ENCODE measurements at places on chromosomes 16 and 17. TPM values are rescaled to one million over a fixed set of nuclear protein-coding genes. Genes with fewer than 3 reads are reported as not detected.

- H3K4me3 ChIP-seq = no peak overlapping the region
- H3K36me3 ChIP-seq = no peaks in the 10 kb centered on the region
Measured at GRCh38 chr16:55906123-55906522, 30.9 kb upstream of the CES5A start.

GRCh38 chr16:4378161-4378666 lies 6.6 kb downstream of the VASN start:
- H3K27ac ChIP-seq = peak overlapping the region; percentile 21
- no peak overlapping the region for H3K4me3 ChIP-seq
- peaks cover 89% of the 10 kb centered on the region for H3K4me1 ChIP-seq
- H3K27me3 ChIP-seq = no peaks in the 10 kb centered on the region
- H3K36me3 ChIP-seq = peaks cover 33% of the 10 kb centered on the region

The RAC3 gene
- 11.2 TPM for total RNA-seq

GRCh38 chr17:54900457-54901229 lies at the start of gene TOM1L1:
Gene TOM1L1, plus strand, starts transcription at chr17:54900852. Its CDS starts 14 bp downstream, at chr17:54900866.
- peak within 1 kb of the TSS; percentile 51 for H3K4me3 ChIP-seq
- peaks cover 14% of the 10 kb centered on the region for H3K27me3 ChIP-seq
- H3K4me1 ChIP-seq = peaks cover 13% of the 10 kb centered on the region
- H3K27ac ChIP-seq = no peak within 1 kb of the TSS

- no peaks in the 10 kb centered on the region for H3K27me3 ChIP-seq
- H3K36me3 ChIP-seq = no peaks in the 10 kb centered on the region
- no peak for DNase-seq
- peaks cover 6% of the 10 kb centered on the region for H3K4me1 ChIP-seq
- H3K27ac ChIP-seq = no peak overlapping the region
Measured at GRCh38 chr16:27378871-27379481, 23.0 kb upstream of the IL21R start.

DNA sequence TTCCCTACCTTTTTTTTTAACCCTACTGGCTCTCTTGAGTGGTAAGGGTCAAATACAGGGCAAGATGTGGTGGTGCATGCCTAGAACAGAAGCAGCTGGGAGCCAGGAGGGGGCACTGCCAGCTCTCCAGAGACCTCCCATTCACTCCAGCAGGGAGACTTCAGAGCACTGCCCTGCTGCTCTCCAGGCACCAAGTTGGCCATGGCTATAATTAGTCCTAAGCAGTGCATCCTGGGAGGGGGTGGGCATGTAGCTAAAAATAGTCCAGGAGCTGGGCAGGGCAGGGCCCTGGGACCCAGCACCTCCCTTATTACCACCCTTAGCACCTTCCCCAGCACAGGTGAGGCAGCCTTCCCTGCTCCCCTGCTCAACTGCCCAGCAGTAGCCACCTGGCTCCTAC lies 3.5 kb downstream of the CORO6 start:
- H3K4me3 ChIP-seq = no peak overlapping the region
- H3K36me3 ChIP-seq = peaks cover 4% of the 10 kb centered on the region
- peaks cover 89% of the 10 kb centered on the region for H3K4me1 ChIP-seq
- peaks cover 49% of the 10 kb centered on the region for H3K27me3 ChIP-seq

DNA sequence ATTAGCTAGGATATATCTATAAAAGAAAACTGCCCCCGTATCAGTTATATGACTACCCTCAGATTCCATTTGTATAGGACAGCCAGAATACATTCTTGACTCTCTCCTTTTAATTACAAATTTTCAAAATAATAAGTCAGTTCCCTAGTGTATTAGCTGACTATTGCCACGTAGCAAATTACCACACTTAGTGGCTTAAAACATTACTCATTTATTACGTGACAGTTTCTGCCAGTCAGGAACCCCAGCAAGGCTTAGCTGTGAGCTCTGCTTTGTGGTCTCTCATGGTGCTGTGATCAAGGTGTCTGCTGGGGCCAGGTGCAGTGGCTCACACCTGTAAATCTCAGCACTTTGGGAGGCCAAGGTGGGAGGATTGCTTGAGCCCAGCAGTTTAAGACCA lies 13.9 kb upstream of the SCNN1B start:
- no peak for DNase-seq
- H3K27me3 ChIP-seq = no peaks in the 10 kb centered on the region
- no peak overlapping the region for H3K4me3 ChIP-seq
- H3K4me1 ChIP-seq = no peaks in the 10 kb centered on the region
- H3K36me3 ChIP-seq = no peaks in the 10 kb centered on the region

GRCh38 chr17:50027881-50028735 lies 27.8 kb upstream of the ITGA3 start:
- H3K27ac ChIP-seq = no peak overlapping the region
- peaks cover 19% of the 10 kb centered on the region for H3K4me1 ChIP-seq
- H3K36me3 ChIP-seq = no peaks in the 10 kb centered on the region
- H3K4me3 ChIP-seq = no peak overlapping the region
- DNase-seq = no peak
- peaks cover 6% of the 10 kb centered on the region for H3K27me3 ChIP-seq

GRCh38 chr16:2858245-2859025 lies 465 bp upstream of the PRSS22 start:
- H3K4me3 ChIP-seq = no peak overlapping the region
- H3K4me1 ChIP-seq = no peaks in the 10 kb centered on the region
- H3K36me3 ChIP-seq = no peaks in the 10 kb centered on the region
- peaks cover 44% of the 10 kb centered on the region for H3K27me3 ChIP-seq

DNA sequence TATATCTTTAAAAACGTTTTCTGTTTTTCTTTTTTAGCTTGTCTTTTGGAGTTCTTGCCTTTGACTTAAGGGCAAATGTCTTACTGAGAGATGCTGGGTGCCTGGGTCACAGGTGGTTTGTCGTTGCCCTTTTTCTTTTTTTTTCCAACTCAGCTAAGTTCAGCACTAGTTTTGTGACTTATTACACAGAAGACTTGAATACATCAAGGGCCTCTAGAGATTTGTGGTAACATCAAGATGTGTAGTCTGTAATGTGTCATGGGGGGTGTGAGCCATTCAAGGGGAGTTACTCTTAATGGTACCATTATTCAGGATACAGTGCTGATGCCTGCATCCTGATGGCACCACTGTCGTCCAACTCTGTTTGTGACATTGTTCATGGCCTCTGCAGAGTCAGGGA lies 95.1 kb downstream of the PRKCA start:
- no peaks in the 10 kb centered on the region for H3K36me3 ChIP-seq
- H3K4me1 ChIP-seq = no peaks in the 10 kb centered on the region
- H3K27ac ChIP-seq = no peak overlapping the region
- no peak for DNase-seq
- H3K4me3 ChIP-seq = no peak overlapping the region

- peak; percentile 58 for DNase-seq
- H3K27ac ChIP-seq = no peak overlapping the region
- H3K36me3 ChIP-seq = peaks cover 28% of the 10 kb centered on the region
- H3K4me1 ChIP-seq = peaks cover 36% of the 10 kb centered on the region
- H3K4me3 ChIP-seq = no peak overlapping the region
Measured at GRCh38 chr16:58035356-58036170, 10.0 kb downstream of the MMP15 start.

GRCh38 chr16:50449800-50450199 lies 81.0 kb upstream of the BRD7 start:
- H3K36me3 ChIP-seq = no peaks in the 10 kb centered on the region
- H3K27me3 ChIP-seq = peaks cover 21% of the 10 kb centered on the region
- no peak overlapping the region for H3K4me3 ChIP-seq
- peaks cover 17% of the 10 kb centered on the region for H3K4me1 ChIP-seq

GRCh38 chr17:68011199-68011665 lies 15.0 kb upstream of the C17orf58 start:
- H3K27ac ChIP-seq = no peak overlapping the region
- no peaks in the 10 kb centered on the region for H3K27me3 ChIP-seq
- peak; percentile 12 for DNase-seq
- H3K4me3 ChIP-seq = no peak overlapping the region
- peaks cover 3% of the 10 kb centered on the region for H3K4me1 ChIP-seq
- no peaks in the 10 kb centered on the region for H3K36me3 ChIP-seq

DNA sequence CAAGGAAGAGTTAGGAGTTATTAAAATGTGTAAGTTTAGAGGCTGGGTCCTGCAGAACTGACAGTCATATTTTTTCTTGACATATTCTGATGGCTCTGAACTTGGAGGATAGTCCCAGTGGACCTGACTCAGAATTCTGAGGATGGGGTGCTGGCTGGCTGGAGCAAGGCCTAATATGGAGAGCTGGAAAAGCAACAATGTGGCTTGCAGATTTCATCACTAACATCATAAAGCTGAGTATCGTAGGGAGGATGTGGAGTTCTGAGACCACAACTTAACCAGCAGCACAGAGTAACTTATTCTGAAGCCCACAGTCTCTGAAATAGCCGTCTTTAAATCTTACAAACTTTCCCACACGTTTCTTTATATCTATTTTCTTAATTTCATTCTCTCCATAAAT lies 2.3 kb downstream of the KRTAP1-5 start:
- DNase-seq = no peak
- H3K27me3 ChIP-seq = no peaks in the 10 kb centered on the region
- H3K4me1 ChIP-seq = no peaks in the 10 kb centered on the region
- no peak overlapping the region for H3K27ac ChIP-seq
- no peaks in the 10 kb centered on the region for H3K36me3 ChIP-seq

DNA sequence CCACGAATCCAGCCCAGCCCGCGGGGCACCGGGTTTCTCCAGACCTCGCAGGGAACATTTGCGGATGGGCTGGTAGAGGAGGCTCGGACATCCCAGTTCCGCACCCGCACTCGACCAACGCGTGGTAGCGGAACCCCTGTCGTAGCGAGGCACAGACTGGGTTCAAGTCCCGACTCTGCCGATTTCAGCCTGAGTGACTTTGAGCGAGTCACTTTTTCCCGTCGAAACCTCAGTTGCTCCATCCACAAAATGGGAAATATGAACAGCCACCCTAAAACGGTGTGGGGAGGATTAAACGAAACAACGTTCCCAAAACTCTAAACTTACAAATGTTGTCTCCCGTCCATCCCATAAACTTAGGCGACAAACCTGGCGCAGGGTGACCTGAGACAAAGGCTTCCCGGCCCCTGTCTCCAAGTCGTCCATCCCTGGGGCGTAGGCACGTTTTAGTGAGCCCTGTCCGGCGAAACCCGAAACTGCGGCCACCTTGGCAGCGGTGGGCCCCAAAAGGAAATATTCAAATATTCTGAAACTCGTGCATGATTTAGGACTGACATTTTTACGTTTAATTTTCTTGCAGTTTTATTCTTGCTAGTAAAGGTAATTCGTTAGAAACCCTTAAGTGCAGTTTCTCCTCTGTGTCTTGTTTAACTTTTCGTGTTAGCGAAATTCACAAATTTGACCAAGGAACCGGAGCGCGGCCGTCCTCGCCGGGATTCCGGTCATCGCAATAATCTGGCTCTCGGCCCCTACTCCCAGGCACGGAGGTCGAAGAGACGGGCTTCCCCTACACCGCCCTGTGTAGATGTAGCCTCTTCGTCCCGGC lies 1.9 kb upstream of the MLLT6 start:
- peak overlapping the region; percentile 95 for H3K4me3 ChIP-seq
- peaks cover 10% of the 10 kb centered on the region for H3K36me3 ChIP-seq
- H3K4me1 ChIP-seq = peaks cover 53% of the 10 kb centered on the region
- no peak for DNase-seq
- peaks cover 23% of the 10 kb centered on the region for H3K27me3 ChIP-seq
- peak overlapping the region; percentile 98 for H3K27ac ChIP-seq

The PRAC2 gene
- not detected for total RNA-seq

GRCh38 chr17:28760601-28761562 lies 17.1 kb downstream of the TRAF4 start:
- no peaks in the 10 kb centered on the region for H3K4me1 ChIP-seq
- no peaks in the 10 kb centered on the region for H3K27me3 ChIP-seq
- peak; percentile 39 for DNase-seq
- no peak overlapping the region for H3K4me3 ChIP-seq

The ZNF423 gene
- total RNA-seq = 15.8 TPM

DNA sequence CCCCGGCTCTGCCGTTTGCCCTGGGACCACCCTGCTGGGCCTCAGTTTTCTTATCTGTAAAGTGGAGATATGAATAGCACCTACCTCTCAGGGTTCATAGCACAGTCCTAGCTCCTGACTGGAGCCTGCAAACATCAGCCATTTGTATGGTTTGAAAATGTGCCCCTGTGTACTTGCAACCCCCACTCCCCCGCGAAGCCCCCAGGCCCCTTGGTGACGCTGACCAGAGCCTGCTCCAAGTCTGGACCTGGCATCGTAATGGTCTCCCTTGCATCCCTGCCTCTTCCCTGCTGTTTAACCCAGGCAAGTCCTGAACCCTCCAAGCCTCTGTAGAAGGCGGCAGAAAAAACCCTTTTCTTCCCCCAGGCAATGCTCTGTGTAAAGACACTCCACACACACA lies 128.0 kb downstream of the IRF8 start:
- DNase-seq = no peak
- peaks cover 12% of the 10 kb centered on the region for H3K4me1 ChIP-seq
- H3K36me3 ChIP-seq = no peaks in the 10 kb centered on the region
- peaks cover 59% of the 10 kb centered on the region for H3K27me3 ChIP-seq
- no peak overlapping the region for H3K4me3 ChIP-seq

DNA sequence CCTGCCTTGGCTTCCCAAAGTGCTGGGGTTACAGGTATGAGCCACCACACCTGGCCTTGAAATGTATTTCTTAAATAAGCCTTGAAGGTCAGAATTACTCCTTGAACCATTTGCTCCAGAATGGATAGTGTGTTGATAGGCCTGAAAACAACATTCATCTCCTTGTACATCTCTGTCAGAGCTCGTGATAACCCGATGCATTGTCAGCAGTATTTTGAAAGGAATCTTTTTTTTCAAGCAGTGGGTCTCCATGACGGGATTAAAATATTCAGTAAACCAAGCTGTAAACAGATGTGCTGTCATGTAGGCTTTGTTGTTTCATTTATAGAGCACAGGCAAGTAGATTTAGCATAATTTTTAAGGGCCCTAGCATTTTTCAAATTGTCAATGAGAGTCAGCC lies 16.6 kb downstream of the NSRP1 start:
- no peak overlapping the region for H3K4me3 ChIP-seq
- no peak for DNase-seq
- no peak overlapping the region for H3K27ac ChIP-seq
- no peaks in the 10 kb centered on the region for H3K4me1 ChIP-seq
- H3K36me3 ChIP-seq = peaks cover 8% of the 10 kb centered on the region
- H3K27me3 ChIP-seq = no peaks in the 10 kb centered on the region

- H3K4me1 ChIP-seq = peaks cover 51% of the 10 kb centered on the region
- H3K36me3 ChIP-seq = peaks cover 17% of the 10 kb centered on the region
- H3K27ac ChIP-seq = peak overlapping the region; percentile 71
- no peaks in the 10 kb centered on the region for H3K27me3 ChIP-seq
Measured at GRCh38 chr16:10920726-10921427, 21.4 kb downstream of the DEXI start.

DNA sequence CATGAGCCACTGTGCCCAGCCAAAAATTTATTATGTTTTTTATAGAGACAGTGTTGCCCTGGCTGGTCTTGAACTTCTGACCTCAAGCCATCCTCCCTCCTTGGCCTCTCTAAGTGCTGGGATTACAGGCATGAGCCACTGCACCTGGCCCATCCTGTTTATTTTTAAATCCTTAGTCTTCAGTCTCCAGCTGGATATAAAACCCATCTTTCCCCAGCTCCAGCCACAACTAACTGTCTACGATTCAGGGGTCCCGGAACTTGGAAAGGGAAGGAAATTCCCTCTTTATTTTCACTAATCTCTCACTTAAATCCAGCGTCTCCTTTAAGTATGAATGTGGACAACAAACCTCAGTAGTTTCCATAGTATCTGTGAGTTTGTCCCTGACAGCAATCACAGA lies 62.2 kb downstream of the IQCK start:
- H3K27ac ChIP-seq = peak overlapping the region; percentile 87
- peaks cover 37% of the 10 kb centered on the region for H3K4me1 ChIP-seq
- H3K36me3 ChIP-seq = no peaks in the 10 kb centered on the region
- peak; percentile 67 for DNase-seq
- H3K27me3 ChIP-seq = no peaks in the 10 kb centered on the region

GRCh38 chr17:2563543-2563942 lies 29.9 kb upstream of the PAFAH1B1 start:
- H3K4me3 ChIP-seq = no peak overlapping the region
- H3K36me3 ChIP-seq = no peaks in the 10 kb centered on the region
- no peaks in the 10 kb centered on the region for H3K4me1 ChIP-seq
- DNase-seq = no peak
- H3K27ac ChIP-seq = no peak overlapping the region
